ENCODE measurements at places on chromosomes 1 and 21. TPM values are rescaled to one million over a fixed set of nuclear protein-coding genes. Genes with fewer than 3 reads are reported as not detected.

ZNF684 gene
- total RNA-seq = 3.9 TPM

KRTAP12-3 gene
- not detected for total RNA-seq

RASSF5 gene
- total RNA-seq = 0.38 TPM

HRNR gene
- total RNA-seq = not detected

FMN2 gene
- total RNA-seq = 73.6 TPM

GSTM1 gene
- total RNA-seq = not detected

NPR1 gene
- 0.85 TPM for total RNA-seq

C21orf58 gene
- 6.9 TPM for total RNA-seq

CRP gene
- total RNA-seq = not detected

NPPB gene
- 11.5 TPM for total RNA-seq

PPFIA4 gene
- total RNA-seq = 9.0 TPM

AMPD1 gene
- total RNA-seq = not detected

LCE1C gene
- not detected for total RNA-seq

FALEC gene
- not detected for total RNA-seq

PGLYRP4 gene
- not detected for total RNA-seq

NFASC gene
- total RNA-seq = 13.8 TPM

ICOSLG gene
- 0.19 TPM for total RNA-seq

PRDM16 gene
- 1.1 TPM for total RNA-seq

STX12 gene
- total RNA-seq = 97.8 TPM

HAO2 gene
- not detected for total RNA-seq

RGS4 gene
- 919 TPM for total RNA-seq

LCE1A gene
- not detected for total RNA-seq

CLCA4 gene
- total RNA-seq = not detected

TTC39A gene
- 0.85 TPM for total RNA-seq

PTAFR gene
- under 0.01 TPM for total RNA-seq

DPT gene
- total RNA-seq = not detected

CRYBG2 gene
- total RNA-seq = not detected

ELAVL4 gene
- total RNA-seq = not detected

PRAMEF18 gene
- not detected for total RNA-seq

S100A2 gene
- total RNA-seq = 0.85 TPM

LAX1 gene
- not detected for total RNA-seq

SPRR2A gene
- total RNA-seq = not detected

TAF5L gene
- 11.0 TPM for total RNA-seq

HOOK1 gene
- total RNA-seq = under 0.01 TPM

CDA gene
- total RNA-seq = not detected

PGLYRP3 gene
- not detected for total RNA-seq

ANKRD45 gene
- total RNA-seq = 0.28 TPM

INPP5B gene
- 22.2 TPM for total RNA-seq

CLEC20A gene
- not detected for total RNA-seq

SNIP1 gene
- total RNA-seq = 12.7 TPM

SAMSN1 gene
- not detected for total RNA-seq

CITED4 gene
- 2.3 TPM for total RNA-seq

ZNF593OS gene
- total RNA-seq = not detected

KCNK1 gene
- total RNA-seq = 0.56 TPM

LCE6A gene
- total RNA-seq = not detected

TAS1R3 gene
- total RNA-seq = under 0.01 TPM

TOR1AIP1 gene
- total RNA-seq = 48.8 TPM

PGBD5 gene
- total RNA-seq = under 0.01 TPM

UBAP2L gene
- 37.5 TPM for total RNA-seq

FAM72A gene
- total RNA-seq = 7.3 TPM

All from regular cardiac myocyte (primary cell).